ENCODE measurements at places on chromosomes 11 and 22.

DNA sequence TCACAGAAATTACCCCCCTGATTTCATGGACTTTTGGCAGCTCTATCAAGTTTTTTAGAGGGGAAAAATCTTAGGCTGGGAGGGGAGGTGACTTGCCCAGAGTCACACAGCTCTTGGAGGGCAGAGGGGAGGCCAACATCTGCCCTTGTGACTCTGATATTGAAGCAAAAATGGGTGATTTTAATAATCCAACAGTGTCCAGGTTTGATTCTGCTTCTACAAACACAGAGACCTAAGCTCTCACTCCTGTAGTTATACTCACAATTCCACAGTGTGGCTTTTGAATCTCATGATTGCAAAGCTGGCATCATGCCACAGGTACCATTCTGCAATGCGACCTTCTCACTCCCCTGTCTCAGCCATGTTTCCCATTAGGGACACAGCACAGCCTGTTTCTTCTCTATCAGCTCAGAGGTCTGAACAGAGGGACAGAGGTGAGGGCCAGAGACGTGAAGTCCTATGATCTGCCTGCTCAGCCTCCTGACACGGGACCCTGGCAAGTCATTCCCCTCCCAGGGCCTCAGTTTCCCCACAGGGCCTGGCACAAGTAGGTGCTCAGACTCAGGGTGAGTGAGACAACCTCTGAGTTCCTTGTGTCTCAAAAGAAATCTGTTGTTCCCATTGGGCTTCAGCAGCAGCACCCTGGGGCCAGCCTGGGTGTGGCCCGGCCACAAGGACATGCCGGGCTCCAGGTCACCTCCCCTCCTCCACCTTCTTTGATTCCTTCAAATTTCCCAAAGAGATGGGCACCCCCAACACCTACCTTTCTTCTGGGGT, 766 bp downstream of the APOL2 start:
- DNase-seq, result no peak

DNA sequence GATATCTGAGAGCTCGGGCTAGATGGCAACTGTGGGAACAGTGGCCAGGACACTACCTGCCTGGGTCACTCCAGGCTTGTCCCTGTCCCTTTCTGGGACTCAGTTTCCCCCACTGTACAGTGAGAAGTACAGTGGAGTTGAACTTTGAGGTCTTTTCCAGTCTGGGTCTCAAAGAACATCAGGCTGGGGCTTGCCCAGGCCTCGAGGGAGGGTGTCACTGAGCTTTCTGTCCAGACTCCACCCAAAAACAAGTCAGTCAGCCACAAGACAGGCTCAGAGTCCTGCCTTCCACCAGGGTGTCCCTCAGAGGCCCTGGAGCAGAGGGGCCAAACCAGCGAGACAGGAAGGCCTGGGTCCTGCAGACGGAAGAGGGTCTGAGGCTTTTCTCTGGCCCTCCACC, 2.0 kb upstream of the PLA2G3 start:
- DNase-seq, result no peak

GRCh38 chr11:76135491-76135890, 70.8 kb downstream of the WNT11 start:
- no peak for DNase-seq

GRCh38 chr11:47766509-47767227, 473 bp downstream of the FNBP4 start:
- peak; percentile 67 for DNase-seq

DNA sequence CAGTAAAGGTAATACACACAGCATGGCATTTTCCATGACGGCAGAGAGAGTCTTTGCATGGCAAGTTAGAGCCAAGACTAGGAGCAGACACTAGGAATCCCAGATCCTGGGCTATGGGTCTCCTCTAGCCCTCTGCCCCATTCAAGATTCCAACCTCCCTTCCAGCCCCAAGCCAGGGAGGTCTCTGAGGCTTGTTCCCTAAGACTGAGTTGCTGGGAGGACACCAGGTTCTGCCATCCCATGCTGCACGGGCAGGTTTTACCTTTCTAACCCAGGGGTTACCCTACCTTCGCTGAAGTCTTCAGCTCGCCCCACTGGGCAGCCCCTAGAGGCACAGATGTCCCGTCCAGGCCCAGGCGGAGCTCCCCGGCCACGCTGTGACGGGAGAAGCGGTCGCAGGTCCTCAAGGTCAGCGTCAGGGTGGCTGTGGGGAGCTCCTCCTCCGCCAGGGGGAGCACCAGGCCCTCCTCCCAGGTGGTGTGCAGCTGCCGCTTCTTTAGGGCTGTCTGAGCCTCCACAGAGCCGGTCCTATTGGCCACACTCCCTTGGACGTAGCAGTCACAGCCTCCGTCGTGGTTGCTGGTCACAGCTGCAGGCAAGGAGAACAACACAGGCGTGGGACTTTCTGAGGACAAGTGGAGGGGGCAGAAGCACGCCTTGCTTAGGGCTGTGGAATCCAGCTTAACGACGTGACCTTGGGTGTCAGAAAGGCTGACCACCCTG, 33.8 kb downstream of the SYT13 start:
- no peak for DNase-seq

- DNase-seq, result peak; percentile 9
These were observed 525 bp downstream of the DGCR2 start for GRCh38 chr22:19121631-19122142.

DNA sequence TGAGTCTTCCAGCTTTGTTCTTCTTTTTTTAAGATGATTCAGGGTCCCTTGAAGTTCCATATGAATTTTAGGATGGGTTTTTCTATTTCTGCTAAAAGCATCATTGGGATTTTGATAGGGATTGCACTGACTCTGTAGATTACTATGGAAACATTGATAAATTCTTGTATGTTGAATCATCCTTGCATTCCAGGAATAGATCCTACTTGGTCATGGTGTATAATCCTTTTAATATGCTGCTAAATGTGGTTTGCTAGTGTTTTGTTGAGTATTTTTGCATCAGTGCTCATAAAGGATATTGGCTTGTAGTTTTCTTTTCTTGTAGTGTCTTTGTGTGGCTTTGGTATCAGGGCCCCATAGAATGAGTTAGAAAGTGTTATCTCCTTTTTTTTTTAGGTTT, 34.9 kb upstream of the PHOX2A start:
- DNase-seq, result no peak

GRCh38 chr11:20467487-20468185, 80.1 kb downstream of the PRMT3 start:
- DNase-seq, result no peak
